ENCODE measurements at places on chromosomes 7 and 10.

GRCh38 chr10:114043532-114044246 lies at the start of gene ADRB1:
TSS of gene ADRB1 (plus strand) at chr10:114043866. CDS start at chr10:114044133, 267 bp downstream.
- peak; percentile 29 for DNase-seq

- no peak for DNase-seq
Observed at GRCh38 chr7:28840592-28840995, 117.5 kb downstream of the TRIL start.

DNA sequence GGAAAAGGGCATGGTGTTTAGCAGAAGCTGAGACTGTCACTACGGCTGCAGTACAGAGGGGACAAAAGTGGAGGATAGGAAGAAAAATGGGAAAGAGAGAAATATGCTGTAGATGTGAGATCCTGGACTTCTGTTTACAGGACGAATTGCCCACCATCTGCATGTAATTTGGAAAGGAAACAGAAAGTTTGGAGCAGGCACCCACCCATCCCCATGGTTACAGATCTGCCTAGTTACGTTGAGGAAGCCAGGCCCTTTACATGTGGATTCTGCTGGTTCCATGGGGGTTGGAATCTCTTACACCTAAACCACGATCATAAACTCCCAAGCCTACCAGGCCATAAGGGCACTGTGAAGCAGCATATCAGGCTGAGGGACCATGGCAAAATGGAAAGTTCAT lies 84.3 kb downstream of the WDFY4 start:
- no peak for DNase-seq

DNA sequence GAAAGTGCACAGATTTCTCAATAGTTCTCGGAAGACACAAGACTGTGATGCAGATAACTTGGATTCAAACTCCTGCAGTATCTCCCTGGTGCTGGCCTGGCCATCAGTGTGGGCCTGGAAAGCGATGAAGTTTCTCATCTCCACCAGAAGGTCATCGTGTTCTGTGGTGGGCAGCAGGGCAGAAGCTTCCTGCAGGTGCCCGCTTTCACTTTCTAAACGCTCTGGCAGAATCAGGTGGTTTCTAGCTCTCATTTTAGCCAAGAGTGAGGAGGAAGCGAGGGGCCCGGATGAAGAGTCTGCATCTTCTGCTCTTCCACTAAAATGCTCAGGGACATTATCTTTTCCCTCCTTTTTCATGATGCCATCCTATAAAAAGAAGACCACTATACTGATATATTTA lies 63.0 kb upstream of the DRGX start:
- no peak for DNase-seq

GRCh38 chr7:138459413-138460175 lies 465 bp upstream of the TRIM24 start:
- no peak for DNase-seq

GRCh38 chr7:99398891-99399445 lies 9.4 kb downstream of the PDAP1 start:
- DNase-seq, result no peak

DNA sequence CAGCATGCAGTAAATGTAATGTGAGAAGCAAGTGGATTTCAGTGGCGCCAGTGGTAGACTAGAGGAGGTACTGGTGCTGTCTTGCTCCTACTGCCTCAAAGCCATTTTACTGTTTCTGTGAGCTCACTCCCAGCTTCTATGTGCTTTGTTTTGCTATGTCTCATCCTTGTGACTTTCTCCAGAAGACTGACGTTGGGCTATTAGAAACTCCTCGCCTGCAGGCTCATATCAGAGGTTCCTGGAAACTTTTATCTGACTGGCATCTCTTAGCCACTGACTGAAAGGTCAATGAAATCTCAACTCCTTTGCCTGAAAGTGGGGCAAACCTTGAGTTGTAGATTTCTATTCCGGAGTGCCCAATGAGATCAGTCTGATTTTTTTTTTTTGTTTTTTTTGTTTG lies 66.4 kb upstream of the SORCS1 start:
- DNase-seq, result no peak

DNA sequence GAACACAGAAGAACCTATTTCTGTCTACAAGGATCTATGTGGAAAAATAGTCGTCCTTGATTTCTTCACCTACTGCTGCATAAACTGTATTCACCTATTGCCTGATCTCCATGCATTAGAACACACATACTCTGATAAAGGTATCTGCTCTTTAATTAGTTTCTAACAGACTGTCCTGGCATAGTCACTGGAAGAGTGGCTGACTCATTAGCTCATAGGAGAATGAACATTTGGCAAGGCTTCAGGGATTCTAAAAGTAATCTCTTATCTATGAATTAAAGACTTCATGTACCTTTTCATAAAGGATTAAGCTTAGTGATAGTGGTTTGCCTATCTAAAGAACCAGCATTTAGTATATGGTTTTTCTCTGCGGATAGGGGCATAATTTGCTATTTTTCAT lies 4.1 kb downstream of the NHLRC2 start:
- DNase-seq, result no peak

- DNase-seq, result no peak
Observed at GRCh38 chr7:102860351-102860811, 52.4 kb upstream of the LRRC17 start.

DNA sequence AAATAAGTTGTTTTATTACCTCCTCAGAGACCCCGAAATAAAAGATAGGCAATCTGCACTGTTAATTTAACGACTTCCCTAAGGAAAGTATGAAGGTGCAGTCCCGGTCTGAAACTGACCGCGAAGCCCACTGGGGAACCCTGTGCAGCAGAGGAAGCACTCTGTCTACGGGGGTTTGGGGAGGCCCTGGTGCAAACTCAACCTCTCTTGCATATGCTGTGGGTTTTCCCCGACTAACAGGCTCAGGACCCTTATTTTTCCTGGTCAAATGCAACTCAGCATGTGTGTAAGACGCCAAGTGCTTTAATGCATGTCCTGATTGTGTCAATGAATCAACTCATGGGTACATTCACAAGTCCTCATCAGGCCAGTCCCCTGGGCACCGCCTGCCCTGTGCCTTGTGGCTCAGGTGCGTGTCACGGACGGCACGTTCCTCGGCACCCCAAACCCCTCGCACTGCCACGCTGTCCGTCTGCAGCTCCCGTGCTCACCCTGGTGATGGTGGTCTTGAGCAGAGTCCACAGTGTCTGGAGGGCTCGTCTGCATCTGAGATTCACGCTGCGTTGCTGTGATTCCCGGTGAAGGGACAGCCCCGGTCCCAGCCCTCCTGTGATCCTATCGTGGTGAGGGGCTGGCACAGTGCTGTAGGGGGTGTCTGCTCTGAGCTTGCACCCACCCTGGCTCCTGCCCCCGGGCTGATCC lies 33.8 kb downstream of the JAKMIP3 start:
- no peak for DNase-seq

DNA sequence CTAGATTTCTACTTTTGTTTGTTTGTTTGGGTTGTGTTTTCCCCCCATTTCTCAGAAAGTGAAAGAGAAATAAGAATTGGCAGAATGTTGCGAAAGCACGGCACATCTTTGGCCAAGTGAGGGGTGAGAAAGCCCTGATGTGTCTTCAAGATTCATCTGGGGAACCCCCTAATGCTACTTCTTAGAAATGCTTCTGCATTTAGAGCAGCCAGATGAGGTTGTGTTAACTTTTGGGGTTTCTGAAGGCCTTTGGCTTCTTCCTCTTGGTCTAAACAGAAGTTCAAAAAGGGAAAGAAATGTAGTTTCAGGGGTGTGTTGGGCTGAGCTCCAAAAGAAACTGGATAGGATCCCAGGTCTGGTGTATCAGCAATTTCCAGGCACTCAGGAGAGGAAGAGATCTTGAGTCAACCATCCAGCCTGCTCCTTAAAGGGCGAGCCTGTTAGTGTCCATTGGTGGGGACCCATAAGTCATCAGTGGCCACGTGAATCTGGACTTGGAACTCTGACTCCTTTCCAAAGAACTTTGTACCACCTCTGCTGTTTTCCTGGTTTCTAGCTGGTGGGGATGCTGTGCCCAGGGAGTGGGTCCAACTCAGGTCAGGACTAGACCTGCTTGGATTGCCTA lies 6.5 kb downstream of the DUSP5 start:
- DNase-seq, result no peak

- no peak for DNase-seq
Observed at GRCh38 chr10:71939304-71939703, 24.9 kb upstream of the CHST3 start.

Data from activated gamma-delta T cell (primary cell).